Activated CD4-positive, CD25-positive, alpha-beta regulatory T cell (primary cell): ENCODE measurements at places on chromosomes 4 and X.

GRCh38 chrX:16005917-16006316, 117.4 kb upstream of the GRPR start:
- DNase-seq, result no peak

DNA sequence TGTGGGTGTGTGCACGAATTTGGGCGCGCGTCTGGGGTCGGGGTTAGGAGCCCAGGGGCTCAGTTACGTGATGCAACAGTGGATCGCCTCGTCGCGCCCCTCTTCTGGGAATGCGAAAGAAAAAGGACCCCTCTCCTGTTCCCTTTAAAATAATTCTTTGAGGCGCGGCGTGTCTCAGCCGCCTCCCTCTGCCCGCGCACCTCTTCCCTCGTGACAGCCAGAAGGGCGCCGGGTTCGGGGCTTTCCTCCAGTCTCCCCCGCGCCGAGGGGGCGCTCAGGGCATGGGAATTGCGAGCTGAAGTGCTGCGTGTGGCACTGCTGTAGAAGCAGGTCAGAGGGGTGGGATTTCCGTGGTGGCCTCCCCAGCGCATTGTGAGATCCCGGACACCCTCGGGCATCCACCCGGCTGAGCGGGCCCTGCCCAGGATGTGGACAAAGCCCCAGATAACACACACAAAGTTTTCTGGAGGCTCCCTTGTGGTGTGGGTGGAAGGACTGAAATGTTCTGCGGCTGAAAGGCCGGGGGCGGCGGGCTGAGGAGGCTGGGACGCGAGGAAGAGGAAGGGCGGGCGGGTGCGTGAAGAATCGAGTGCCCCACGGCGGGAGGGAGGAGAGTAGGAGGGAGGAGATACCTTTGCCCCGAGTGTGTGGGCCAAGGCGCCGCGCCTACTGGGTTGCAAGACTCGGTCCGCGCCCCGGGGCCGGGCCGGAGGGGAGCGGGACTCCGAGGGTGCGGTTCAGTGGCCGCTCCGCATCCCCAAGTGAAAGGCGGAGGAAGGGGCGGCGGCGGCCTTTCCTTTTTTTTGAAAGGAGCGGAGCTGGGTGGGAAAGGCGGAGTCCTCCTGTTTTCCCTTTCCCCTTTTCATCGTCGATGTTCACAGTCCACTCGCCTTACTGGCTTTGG, 752 bp downstream of the SEPTIN11 start:
- DNase-seq, result no peak

DNA sequence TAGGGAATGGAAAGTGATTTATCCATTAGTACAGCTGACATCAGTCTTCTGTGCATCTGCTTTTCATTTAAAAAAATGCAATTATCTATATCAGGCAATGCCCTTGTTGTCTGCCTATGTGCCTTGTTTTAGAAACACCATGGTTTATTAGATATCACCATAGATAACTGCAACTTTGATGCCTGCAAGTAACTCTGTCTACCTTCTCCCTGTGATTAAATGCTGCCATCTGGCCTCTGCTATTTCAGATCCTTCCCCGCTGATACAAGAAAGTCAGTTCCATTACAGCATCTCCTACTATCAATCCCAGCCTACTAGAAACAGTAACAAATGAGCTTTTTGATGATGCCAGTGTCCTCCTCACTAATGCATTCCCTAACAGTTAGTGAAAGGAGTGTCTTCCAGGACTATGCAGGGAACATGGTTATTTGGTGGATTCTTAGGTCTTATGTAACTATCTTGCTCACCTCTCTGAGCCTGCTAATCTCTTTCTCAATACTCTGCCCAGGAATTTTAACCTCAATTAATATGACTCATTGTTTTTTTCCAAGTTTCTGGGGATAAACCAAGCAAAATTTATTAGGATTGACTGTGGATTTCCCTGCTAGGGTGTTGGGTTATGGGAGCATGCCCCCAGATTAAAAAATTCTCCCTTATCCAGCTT, 444.9 kb downstream of the RAPGEF2 start:
- DNase-seq, result no peak

GRCh38 chr4:158865520-158866177, 96.8 kb downstream of the FNIP2 start:
- no peak for DNase-seq

GRCh38 chrX:109926743-109927662, 75.9 kb upstream of the TMEM164 start:
- DNase-seq, result no peak

- DNase-seq, result no peak
Measured at GRCh38 chr4:45688341-45688740, 435.5 kb downstream of the GABRG1 start.

GRCh38 chr4:152957437-152958171, 21.5 kb downstream of the FHDC1 start:
- no peak for DNase-seq

- no peak for DNase-seq
Measured at GRCh38 chrX:2488621-2489285, 12.0 kb downstream of the DHRSX start.

GRCh38 chrX:123337886-123338639, 154.0 kb downstream of the GRIA3 start:
- no peak for DNase-seq

- DNase-seq, result no peak
Measured at GRCh38 chr4:11196927-11197522, 231.7 kb downstream of the HS3ST1 start.

GRCh38 chr4:1115528-1116293, 2.3 kb upstream of the RNF212 start:
- DNase-seq, result no peak

- no peak for DNase-seq
Measured at GRCh38 chr4:55959655-55960054, 10.9 kb downstream of the CEP135 start.

GRCh38 chr4:94228493-94229216, 21.0 kb downstream of the SMARCAD1 start:
- DNase-seq, result no peak

DNA sequence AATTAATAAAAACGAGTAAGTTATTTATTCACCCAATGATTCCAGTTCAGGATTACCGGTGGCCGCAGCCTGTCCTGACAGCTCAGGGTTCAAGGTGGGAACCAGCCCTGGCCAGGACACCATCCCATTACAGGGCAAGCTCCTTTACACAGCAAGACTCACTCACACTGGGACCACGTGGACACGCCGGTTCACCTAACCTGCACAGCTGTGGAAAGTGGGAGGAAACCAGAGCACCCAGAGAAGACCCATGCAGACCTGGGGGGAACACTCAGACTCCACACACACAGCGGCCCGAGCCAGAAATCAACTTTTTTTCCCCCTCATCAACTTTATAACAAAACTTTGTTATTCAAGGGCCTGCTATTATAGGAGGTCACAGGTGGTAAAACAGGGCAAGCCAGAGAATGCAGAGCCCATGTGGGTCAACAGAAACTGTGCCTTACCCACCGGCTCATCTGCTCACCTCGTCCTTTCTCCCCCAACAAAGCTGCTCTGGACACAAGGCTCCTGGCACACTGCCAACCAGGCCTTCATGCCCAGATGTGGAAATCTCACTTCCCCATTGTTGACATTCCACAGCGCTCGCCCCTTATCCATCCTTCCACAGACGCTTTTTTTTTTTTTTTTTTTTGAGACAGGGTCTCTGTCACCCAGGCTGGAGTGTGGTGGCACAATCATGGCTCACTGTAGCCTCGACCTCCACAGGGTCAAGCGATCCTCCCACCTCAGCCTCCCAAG, 8.0 kb upstream of the ODAPH start:
- no peak for DNase-seq
